GM12878 (cell line): ENCODE measurements at places on chromosomes 3 and 15.
A peak's percentile ranks its signal among the peaks of the same experiment; 100 is the strongest.

GRCh38 chr3:106643684-106644161 is 733.5 kb upstream of the CCDC54 start:
- DNase-seq: no peak
- no peak overlapping the region for H3K27ac ChIP-seq
- H3K4me1 ChIP-seq: no peaks in the 10 kb centered on the region
- no peaks in the 10 kb centered on the region for H3K36me3 ChIP-seq

- no peak overlapping the region for H3K4me3 ChIP-seq
- no peak overlapping the region for H3K27ac ChIP-seq
- DNase-seq: no peak
- no peaks in the 10 kb centered on the region; the same call in 1 of the 2 replicates for H3K36me3 ChIP-seq
Observed at GRCh38 chr3:4581498-4581897, 88.3 kb downstream of the ITPR1 start.

GRCh38 chr3:159941038-159942000 is 47.3 kb upstream of the IL12A start:
- H3K4me1 ChIP-seq: peaks cover 8% of the 10 kb centered on the region
- no peak overlapping the region for H3K27ac ChIP-seq
- no peaks in the 10 kb centered on the region for H3K36me3 ChIP-seq
- no peak overlapping the region for H3K4me3 ChIP-seq

DNA sequence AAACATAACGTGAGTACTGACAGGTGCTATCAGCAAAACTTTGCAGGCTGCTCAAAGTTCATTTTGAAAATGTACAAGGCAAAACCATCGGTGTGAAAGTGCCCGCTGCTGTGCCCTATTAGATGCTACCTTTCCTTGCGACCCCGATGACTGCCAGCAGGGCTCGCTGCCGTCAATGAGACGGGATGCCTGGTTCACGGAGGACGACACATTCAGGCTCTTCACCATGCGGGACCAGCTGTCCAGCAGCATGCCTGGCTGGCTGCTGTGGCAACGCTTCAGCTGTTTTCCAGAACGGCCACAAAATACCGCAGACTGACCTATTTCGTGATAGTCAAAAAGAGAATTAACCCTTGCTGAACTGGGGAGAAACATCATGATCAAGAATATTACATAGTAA is 92.7 kb upstream of the OCA2 start:
- H3K4me1 ChIP-seq: no peaks in the 10 kb centered on the region
- H3K27ac ChIP-seq: no peak overlapping the region
- H3K27me3 ChIP-seq: no peaks in the 10 kb centered on the region

DNA sequence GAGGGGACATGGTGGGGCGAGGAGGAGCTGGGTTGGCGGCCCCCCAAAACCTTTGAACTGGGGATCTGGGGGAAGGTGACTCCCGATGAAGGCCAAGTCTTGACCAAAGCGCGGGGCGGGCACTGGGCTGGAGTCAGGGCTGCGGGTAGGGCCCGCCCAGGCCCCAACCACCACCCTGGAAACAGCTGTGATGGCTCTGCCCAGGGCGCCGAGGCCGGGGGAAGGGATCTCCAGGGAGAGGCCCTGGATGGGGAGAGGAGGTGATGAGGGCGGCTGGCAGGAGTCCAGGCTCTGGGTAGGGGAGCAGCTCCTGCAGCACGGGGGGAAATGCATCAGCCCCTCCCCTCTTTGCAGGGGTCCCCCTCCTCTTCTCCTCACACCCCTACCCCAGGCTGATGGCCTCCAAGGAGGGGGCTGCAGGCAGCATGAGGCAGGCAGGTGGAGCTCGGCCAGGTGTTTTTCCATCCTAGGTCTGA is 5.9 kb upstream of the C15orf39 start:
- H3K27ac ChIP-seq: no peak overlapping the region
- no peaks in the 10 kb centered on the region for H3K36me3 ChIP-seq
- H3K4me1 ChIP-seq: peaks cover 34% of the 10 kb centered on the region
- no peak overlapping the region for H3K4me3 ChIP-seq
- no peaks in the 10 kb centered on the region for H3K27me3 ChIP-seq

GRCh38 chr15:60065951-60066350 is 61.8 kb downstream of the FOXB1 start:
- no peaks in the 10 kb centered on the region for H3K4me1 ChIP-seq
- H3K4me3 ChIP-seq: no peak overlapping the region
- DNase-seq: no peak
- peaks cover under 1% of the 10 kb centered on the region; the same call in 1 of the 2 replicates for H3K27me3 ChIP-seq

GRCh38 chr3:100227511-100227921 is 33.3 kb upstream of the TBC1D23 start:
- no peak for DNase-seq
- no peak overlapping the region for H3K27ac ChIP-seq
- no peaks in the 10 kb centered on the region for H3K36me3 ChIP-seq
- no peaks in the 10 kb centered on the region for H3K4me1 ChIP-seq

GRCh38 chr3:48268936-48269561 is 28.1 kb downstream of the ZNF589 start:
- no peak for DNase-seq
- H3K27ac ChIP-seq: no peak overlapping the region
- peaks cover 21% of the 10 kb centered on the region for H3K36me3 ChIP-seq

- DNase-seq: no peak
- H3K36me3 ChIP-seq: 0 out of 2 replicates have a peak, but pooled peaks cover 2% of the 10 kb centered on the region
- peaks cover 6% of the 10 kb centered on the region; the same call in 1 of the 2 replicates for H3K4me1 ChIP-seq
Observed at GRCh38 chr15:57152666-57153539, 223.4 kb upstream of the CGNL1 start.

DNA sequence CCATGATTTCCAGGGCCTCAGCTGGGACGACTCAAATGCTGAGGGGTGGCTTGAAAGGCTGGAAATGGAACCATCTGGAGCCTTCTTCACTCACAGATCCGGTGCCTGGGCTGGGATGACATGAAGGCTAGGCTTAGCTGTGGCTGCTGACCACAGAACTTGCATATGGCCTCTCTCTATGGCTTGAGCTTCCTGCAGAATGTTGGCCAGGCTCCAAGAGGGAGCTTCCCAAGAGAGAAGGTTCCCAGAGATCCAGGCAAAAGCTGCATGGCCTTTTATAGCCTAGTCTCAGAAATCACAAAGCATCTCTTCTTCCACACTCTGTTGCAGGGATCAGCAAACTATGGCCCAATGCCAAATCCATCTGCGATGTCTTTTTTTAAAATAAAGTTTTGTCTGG is 44.8 kb downstream of the GATM start:
- H3K4me1 ChIP-seq: peaks cover 4% of the 10 kb centered on the region; the same call in 1 of the 2 replicates
- no peak overlapping the region for H3K27ac ChIP-seq
- H3K27me3 ChIP-seq: no peaks in the 10 kb centered on the region
- DNase-seq: no peak
- no peak overlapping the region for H3K4me3 ChIP-seq

- no peaks in the 10 kb centered on the region for H3K27me3 ChIP-seq
- no peak overlapping the region for H3K4me3 ChIP-seq
- DNase-seq: no peak
Observed at GRCh38 chr3:122458992-122459391, 43.1 kb upstream of the WDR5B start.

- no peaks in the 10 kb centered on the region for H3K4me1 ChIP-seq
- H3K27me3 ChIP-seq: no peaks in the 10 kb centered on the region
- H3K27ac ChIP-seq: no peak overlapping the region
- DNase-seq: no peak
- no peak overlapping the region for H3K4me3 ChIP-seq
Observed at GRCh38 chr3:172073262-172073915, 34.0 kb downstream of the FNDC3B start.

DNA sequence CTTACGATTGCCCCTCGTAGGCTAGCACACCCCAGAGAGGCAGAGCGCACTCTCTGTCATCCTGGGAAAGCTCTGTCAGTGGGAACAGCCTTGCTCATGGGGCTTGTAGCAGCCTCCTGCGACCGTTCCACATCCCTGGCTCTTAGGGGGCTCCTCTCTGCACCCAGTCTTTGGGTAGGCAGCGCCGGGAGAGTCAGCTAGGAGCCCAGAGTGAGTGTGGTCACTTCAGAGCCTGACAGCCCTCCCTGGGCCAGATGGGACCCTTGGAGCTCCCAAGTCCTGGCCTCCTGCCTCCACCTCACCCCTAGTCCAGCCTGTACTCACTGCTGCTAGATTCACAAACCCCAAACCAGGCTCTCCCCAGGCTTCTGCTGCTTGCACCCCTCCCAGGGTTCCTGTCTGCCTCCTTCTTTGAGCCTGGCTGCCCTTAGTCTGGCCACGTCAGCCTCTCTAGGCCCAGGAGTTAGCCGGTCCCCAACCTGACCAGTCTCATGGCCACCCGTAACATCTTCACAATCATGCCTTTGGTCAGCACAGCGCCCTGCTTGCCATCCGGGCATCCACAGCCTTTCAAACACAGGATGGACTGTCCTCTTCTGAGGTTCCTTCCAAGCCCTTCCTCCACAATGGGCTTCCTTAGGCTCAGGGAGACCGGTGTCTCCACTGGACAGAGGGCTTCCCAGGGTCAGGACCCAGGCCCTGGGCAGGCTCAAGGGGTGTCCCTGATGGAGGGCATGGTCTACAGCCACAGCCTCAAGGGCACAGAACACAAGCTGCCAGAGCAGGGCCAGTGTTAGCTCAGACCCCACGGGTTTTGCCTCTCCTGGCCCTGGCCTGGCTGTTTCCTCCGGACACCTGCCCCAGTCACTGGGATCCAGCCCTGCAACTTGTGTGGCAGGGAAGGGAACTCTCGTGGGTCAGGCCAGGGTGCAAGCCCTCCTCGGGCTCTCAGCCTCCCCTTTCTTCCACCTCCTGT is 4.6 kb downstream of the ACSBG1 start:
- no peaks in the 10 kb centered on the region for H3K36me3 ChIP-seq
- H3K27me3 ChIP-seq: no peaks in the 10 kb centered on the region
- no peak for DNase-seq
- no peak overlapping the region for H3K4me3 ChIP-seq
- no peak overlapping the region for H3K27ac ChIP-seq

DNA sequence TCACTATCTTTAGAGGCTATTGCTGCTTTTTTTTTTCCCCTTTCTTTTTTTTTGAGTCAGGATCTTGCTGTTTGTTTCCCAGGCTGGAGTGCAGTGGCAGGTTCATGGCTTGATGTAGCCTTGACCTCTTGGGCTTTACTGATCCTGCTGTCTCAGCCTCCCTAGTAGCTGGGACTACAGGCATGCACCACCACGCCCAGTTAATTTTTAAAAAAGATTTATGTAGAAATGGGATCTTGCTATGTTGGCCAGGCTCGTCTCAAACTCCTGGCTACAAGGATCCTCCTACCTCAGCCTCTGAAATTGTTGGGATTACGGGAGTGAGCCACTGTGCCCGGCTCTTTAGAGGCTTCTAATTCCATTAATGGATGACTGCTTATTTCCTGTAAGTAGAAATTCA is 15.1 kb downstream of the MGA start:
- peaks cover 4% of the 10 kb centered on the region; the same call in 1 of the 2 replicates for H3K4me1 ChIP-seq
- no peaks in the 10 kb centered on the region for H3K27me3 ChIP-seq
- no peaks in the 10 kb centered on the region; the same call in none of the 2 replicates for H3K36me3 ChIP-seq
- no peak for DNase-seq

DNA sequence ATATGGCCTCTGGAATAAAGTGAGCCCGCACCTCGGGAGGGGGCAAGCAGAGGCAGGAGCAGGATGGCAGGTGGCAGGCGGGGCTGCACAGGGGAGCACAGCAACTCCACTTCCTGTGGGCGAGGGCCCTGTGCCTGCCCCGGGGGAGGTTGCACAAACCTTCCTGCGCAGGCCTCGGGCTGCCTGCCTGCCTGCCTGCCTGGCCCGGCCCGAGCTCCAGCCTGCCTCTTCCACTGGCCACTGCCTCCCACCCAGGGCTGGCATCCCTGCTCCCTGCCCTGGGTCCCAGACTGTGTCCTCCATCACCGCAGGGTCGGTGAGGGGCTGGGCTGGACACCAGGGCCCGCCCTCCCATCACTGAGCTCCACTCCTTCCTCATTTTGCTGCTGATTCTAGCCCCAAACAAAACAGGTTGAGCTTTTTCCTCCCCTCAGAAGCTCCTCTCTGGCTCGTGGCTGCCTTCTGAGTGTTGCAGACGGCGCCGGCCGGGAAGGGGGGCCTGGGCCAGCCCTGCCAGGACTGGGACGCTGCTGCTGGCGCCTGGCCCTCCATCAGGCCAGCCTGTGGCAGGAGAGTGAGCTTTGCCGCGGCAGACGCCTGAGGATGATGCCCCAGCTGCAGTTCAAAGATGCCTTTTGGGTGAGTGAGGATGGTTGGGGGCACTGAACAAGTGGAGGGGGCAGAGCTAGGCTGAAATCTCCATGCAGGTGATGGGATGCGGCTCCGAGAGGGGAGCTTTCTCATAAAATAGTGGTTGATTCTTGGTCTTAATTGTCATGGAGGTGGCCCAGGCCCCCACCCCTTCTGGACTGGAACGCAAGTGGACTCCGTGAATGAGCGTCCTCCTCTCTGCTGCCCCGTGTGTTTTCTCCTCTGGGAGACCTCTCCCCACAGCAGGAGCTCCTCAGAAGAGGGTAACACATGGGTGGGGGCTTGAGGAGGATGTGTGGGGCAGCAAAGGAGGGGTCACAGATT is at the start of gene PSTPIP1:
Gene PSTPIP1, plus strand, starts transcription at position 156 of the 975 bp plus-strand sequence. Its CDS starts 448 bp downstream, at position 604.
- H3K36me3 ChIP-seq: no peaks in the 10 kb centered on the region
- H3K4me3 ChIP-seq: peak within 1 kb of the TSS; percentile 68
- peaks cover 32% of the 10 kb centered on the region for H3K4me1 ChIP-seq
- H3K27me3 ChIP-seq: no peaks in the 10 kb centered on the region

DNA sequence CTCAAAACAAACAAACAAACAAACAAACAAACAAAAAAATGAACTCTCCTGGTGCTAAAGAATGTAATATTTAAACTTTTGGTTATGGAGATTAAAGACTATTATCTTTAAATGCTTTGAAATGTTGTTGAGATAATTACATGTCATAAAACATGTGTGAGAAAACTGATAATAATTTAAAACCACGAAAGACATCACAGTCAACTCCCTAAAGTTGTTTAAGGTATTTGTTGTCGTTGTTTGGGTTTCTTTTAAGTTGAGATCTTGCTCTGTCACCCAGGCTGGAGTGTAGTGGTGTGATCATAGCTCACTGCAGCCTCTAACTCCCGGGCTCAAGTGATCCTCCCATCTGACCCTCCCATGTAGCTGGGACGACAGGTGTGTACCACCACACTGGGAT is 12.0 kb downstream of the EFCAB12 start:
- no peaks in the 10 kb centered on the region for H3K36me3 ChIP-seq
- no peak overlapping the region for H3K4me3 ChIP-seq
- DNase-seq: no peak

- no peaks in the 10 kb centered on the region for H3K36me3 ChIP-seq
- DNase-seq: no peak
Observed at GRCh38 chr3:192608726-192609600, 118.4 kb downstream of the FGF12 start.

- peak; percentile 99 for DNase-seq
- no peaks in the 10 kb centered on the region for H3K27me3 ChIP-seq
- peaks cover 79% of the 10 kb centered on the region for H3K4me1 ChIP-seq
Observed at GRCh38 chr15:59298225-59298853, 74.3 kb downstream of the MYO1E start.

GRCh38 chr3:114122027-114122709 is 56.7 kb downstream of the DRD3 start:
- H3K4me3 ChIP-seq: no peak overlapping the region
- no peaks in the 10 kb centered on the region for H3K36me3 ChIP-seq
- DNase-seq: no peak
- H3K27me3 ChIP-seq: no peaks in the 10 kb centered on the region; the same call in 1 of the 2 replicates
- H3K27ac ChIP-seq: no peak overlapping the region
- no peaks in the 10 kb centered on the region for H3K4me1 ChIP-seq

GRCh38 chr15:31372635-31373091 is 46.0 kb downstream of the KLF13 start:
- peaks cover 18% of the 10 kb centered on the region for H3K4me1 ChIP-seq
- no peak overlapping the region for H3K27ac ChIP-seq
- no peaks in the 10 kb centered on the region for H3K27me3 ChIP-seq

- H3K4me3 ChIP-seq: no peak overlapping the region
- no peaks in the 10 kb centered on the region for H3K4me1 ChIP-seq
- DNase-seq: no peak
- peaks cover 6% of the 10 kb centered on the region; the same call in 1 of the 2 replicates for H3K36me3 ChIP-seq
- no peaks in the 10 kb centered on the region for H3K27me3 ChIP-seq
Observed at GRCh38 chr3:125281381-125281780, 68.8 kb upstream of the SLC12A8 start.
